ENCODE measurements at places on chromosomes 11 and 22.
A peak's percentile ranks its signal among the peaks of the same experiment; 100 is the strongest.

DNA sequence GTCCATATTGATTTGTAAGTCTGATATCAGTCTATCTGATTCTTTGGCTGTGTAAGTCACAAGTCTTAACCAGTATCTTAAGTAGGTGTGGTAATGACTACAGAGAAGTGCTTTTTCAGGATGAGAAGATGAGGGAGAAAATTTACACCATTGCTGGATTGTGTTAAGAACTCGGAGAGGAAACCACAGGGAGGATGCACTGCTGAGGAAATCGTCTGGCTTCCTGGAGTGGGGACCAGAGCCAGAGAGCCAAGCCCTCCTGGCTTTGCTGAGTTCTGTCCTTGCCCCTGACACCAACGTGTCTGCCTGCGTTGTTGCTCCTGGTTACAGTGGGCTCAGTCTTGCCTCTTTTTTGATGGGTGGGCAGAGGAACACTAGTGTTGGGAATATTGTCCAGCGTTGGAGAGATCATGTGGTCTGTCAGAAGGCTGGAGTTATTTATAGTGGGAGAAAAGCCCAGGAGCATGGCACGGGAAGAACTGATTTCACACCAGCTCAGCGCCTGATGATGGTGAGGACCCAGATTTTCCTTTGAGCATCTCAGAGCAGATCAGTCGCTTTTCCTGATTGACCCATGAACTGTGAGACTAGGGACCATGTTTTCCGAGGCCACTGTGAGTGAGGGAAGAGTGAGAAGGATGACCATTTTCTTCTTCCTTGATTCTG lies 29.6 kb downstream of the MARK2 start:
- no peak for DNase-seq

- DNase-seq, result no peak
These were observed 25.8 kb upstream of the P2RY6 start for GRCh38 chr11:73246303-73246702.

DNA sequence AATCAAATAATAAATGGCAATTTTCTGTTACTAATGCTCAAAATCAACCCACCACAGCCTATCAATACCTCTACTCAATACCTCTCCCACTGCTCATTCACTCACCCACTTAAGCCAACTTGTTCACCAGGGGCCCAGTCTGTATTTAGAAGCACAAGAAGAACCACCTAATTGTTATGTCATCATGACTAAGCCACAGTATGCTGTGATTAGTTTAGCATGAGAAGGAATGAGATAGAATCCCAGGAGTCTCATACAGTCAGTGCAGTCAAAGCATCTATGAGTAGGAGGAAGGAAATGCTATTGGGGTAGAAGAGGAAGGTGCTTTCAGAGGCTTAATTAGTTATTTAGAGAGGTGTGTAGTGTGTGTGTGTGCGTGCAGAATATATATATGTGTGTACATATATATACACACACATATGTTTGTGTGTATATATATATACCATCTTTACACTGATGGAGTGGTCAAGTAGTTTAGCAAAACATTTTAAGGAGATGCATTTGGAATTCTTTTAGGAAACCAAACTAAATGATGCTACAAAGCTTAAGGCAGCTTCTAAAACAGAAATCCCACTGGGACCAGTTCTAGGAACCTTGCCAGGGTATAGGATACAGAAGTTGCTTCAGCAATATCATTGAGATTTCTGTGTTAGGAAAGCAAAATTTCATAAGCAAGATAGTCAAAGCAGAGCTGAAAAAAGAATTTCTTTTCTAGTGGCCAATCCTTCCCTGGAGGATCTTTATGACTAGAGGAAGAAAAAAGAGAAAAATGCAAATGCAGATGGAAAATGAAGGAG lies 27.5 kb downstream of the KCNA4 start:
- DNase-seq, result no peak

- no peak for DNase-seq
These were observed 1.5 kb downstream of the VPREB3 start for GRCh38 chr22:23752750-23753149.

- DNase-seq, result no peak
These were observed 25.5 kb downstream of the LDLRAD3 start for GRCh38 chr11:35969089-35970042.

GRCh38 chr11:115408036-115408921 lies 95.9 kb downstream of the CADM1 start:
- no peak for DNase-seq

- no peak for DNase-seq
These were observed 6.7 kb downstream of the SLC5A12 start for GRCh38 chr11:26715133-26715532.

DNA sequence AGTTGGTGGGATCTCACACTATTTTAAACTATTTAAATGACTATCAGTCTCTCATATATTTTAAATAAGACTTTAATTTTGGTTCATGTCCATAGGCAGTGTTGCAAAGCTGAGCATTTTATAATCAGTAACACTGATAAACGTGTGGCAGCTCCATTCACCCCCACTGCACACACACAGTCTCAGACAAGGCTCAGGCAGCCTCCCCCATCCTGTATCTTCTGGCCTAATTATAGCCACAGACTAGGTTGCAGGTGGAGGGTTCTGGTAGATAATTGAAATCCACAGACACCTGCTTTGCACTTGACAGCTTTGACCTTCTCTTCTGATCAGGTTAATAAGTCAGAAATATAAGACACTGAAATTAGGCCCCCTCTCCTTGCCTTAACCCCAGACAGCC lies 118.5 kb upstream of the LDLRAD3 start:
- DNase-seq, result no peak

GRCh38 chr11:75342231-75342918 lies 9.1 kb downstream of the ARRB1 start:
- DNase-seq, result no peak

- DNase-seq, result no peak
These were observed 39.7 kb downstream of the RTL6 start for GRCh38 chr22:44458044-44459020.

DNA sequence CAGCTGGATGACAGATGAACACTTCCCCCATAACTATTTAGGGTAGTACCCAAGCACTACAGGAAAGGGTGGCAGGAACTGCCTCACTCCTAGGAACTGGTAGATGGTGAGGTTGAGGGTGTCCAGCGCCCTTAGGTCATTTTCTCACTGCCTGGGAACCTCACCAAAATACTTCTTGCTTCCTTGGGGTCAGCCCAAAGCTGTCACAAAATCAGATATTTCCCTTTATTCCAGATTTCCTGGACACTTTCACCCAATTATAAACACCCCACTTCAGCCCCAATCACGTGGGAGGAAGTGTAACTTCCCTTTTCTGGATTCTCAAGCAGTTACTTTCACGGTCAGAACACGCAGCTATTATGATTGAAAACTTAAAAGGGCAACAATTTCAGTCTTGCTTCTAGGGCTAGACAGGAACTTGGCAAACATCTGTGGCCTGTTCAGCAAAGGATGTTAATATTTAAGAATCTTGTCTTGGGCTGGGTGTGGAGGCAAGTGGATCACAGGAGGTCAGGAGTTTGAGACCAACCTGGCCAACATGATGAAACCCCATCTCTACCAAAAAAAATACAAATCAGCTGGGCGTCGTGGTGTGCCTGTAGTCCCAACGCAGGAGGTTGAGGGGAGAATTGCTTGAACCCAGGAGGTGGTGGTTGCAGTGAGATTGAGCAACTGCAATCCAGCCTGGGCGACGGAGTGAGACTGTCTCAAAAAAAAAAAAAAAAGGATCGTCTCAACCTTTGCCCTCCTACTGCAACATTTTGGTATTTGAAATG lies 4.0 kb downstream of the FTH1 start:
- DNase-seq, result no peak

- no peak for DNase-seq
These were observed 19.1 kb downstream of the GUCY1A2 start for GRCh38 chr11:106999196-106999595.

- peak; percentile 33 for DNase-seq
These were observed 46.4 kb downstream of the CD82 start for GRCh38 chr11:44611687-44612434.

GRCh38 chr11:46889689-46890475 lies 28.5 kb downstream of the LRP4 start:
- DNase-seq, result peak; percentile 51

DNA sequence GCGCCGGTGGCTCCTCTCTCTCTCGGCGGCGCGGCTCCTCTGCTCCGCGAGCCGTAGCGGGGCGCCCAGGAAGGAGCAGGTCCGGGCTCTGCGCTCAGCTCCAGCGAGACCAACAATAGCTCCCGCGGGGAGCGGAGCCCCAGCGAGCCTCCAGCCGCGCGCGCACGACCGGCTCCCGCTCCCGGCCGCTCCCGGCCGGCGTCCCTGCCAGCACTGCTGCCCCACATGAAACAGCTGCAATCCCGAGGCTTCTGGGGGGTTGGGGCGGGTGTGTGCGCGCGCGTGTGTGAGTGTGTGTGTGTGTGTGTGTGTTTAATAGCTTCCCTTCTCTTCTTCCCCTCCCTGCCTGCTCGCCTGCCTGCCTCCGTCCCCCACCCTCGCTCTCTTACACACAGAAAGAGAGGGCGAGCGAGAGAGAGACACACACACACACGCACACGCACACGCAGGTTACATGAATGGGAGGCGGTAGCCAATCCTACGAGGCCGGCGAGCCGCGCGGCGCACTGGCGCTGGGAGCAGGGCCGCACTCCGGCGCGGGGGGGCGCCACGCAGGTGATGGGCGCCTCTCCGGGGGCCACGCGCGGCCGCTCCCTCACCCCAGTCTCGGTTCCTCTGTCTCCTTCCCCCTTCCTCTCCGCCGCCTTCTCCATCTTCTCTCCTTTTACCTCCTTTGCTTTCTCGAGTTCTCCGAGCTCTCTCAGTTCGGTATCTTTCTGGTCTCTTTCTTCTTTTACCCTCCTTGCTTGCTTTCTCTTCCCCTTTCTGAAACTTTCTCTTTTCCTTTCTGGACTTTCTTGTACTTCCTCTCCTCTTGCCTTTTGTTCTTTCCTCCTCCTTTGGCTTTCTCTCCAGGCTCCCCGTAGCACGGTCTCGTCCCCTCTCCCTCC lies at the start of gene TENM4:
Gene TENM4, minus strand, starts transcription at position 460 of the 890 bp plus-strand sequence. CDS start 371,086 bp downstream, outside the sequence.
- DNase-seq, result no peak

DNA sequence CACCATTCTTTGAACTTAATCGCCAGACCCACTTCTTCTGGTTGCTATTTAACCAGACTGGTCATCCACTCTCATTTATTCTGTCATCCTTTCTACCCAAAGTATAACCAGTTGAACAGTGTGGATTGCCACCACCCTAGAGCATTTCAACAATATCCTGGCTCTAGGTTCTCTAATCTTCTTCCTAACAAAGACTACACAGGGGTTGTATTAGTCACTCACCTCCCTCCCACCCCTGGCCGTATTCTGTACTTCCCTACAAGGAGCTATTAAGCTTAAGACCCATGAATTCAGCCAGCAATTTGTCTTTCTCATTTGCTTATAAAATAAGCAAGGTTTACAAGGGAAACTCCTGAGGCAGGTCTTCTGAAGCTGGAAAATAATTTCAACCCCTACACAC lies 46.9 kb upstream of the CEP126 start:
- no peak for DNase-seq

DNA sequence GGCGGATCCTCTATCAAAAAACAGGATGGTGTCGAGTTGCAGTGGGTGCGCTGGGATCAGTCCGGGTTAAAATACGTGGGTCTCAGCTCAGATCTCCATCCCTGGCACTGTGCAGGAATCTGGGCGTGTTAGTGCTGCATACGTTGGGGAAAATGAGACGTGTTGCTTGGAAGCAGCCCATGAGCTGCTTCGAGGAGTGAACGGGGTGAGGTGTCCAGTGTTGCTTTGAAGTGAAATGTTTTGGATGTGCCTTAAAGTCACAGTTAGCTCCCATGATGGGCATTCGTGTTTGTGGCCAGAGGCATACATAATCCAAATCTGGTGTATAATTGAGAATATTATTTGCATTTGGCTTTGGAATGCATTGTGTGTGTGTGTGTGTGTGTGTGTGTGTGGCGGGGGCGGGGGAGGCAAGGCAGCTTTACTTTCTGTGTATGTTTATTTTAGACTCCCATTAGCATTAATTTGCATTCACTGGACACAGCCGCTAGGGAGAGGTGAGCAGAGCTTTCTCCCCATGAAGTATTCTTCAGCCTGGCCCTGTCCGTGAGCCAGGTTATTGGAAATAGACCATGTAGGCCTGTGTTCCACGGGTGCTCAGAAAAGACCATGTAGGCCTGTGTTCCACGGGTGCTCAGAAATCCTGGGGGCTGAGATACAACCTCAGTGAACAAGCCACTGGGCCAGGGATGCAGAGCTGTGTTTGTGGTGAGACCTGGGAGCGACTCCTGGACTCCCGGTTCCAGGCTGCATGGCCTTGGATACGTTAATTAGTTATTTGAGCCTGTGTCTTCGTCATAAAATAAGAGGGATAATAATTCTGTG lies 134.6 kb downstream of the ST3GAL4 start:
- no peak for DNase-seq

DNA sequence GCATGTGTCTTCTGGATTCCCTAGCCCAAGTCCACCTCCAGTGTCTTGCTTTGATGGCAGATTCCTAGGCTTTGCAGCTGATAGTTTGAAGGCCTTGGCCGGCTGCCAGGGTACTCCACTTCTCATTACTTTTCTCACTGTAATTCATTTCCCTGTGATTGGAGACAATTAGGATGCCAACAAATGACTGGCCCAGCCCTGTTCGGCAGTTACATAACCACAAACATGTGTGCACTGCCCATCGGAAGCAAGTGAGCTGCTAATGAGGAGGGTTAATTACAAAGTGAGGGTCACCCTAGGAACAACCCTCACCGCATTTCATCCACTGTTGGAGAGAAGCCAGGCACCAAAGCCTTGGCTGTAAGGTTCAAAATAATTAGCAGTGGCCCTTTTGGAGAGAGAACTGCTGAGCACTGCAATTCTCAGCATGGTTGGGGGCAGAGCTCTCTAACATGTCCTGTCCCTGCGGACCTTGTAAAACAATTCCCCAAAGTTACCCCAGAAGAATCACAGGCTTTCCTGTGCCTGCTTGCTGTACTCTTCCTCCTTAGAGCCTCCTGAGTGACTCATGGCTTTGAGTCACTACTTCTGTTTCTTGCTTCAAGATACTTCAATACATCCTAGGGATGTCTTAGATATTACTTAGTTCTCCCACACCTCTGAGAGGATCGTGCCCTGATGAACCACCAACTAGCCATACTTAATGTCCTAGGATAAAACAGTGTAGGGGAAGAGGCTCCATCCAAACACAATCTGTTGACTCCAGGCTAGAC lies 109.7 kb upstream of the GALNT18 start:
- no peak for DNase-seq

GRCh38 chr22:27801616-27802345 lies at the start of gene MN1:
Gene MN1, minus strand, starts transcription at chr22:27801756. Its CDS starts 1,213 bp downstream, at chr22:27800543.
- DNase-seq, result peak; percentile 30

- no peak for DNase-seq
These were observed 520.2 kb downstream of the BRD1 start for GRCh38 chr22:49307481-49307830.
